ENCODE measurements at places on chromosomes 2 and 18.

DNA sequence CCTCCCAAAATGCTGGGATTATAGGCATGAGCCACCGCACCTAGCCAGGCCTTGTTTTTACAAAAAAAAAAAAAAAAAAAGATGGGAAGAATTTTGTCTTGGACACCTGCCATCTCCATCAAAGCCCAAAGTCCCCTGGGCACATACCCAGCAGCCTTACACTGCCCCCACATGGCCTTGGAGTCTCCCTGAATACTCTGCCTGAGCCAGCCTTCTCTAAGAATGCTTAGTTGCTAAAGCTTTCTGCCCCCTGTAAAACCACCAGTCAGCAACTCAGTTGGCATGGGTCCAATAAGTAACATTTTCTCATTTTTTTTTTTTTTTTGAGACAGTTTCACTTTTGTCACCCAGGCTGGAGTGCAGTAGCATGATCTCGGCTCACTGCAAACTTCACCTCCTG, 40.6 kb downstream of the SPC25 start:
- DNase-seq: no peak

DNA sequence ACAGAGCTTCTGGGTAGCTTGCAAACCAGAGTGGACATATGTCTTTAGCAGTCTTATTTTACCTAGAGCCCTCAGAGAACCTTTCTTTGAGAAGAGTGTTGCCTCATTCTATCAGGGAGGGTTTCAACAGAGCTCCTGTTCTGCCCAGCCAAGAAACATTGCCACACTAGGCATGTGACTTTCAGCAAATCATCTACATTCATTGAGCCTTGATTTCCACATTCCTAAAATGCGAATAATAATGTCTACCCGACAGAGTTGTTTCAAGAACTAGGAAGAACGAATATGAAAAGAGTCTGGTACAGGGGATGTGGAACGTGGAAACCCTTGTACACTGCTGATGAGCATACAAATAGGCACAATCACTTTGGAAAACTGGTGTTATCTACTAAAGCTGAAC, 7.8 kb upstream of the PRKAG3 start:
- no peak for DNase-seq

DNA sequence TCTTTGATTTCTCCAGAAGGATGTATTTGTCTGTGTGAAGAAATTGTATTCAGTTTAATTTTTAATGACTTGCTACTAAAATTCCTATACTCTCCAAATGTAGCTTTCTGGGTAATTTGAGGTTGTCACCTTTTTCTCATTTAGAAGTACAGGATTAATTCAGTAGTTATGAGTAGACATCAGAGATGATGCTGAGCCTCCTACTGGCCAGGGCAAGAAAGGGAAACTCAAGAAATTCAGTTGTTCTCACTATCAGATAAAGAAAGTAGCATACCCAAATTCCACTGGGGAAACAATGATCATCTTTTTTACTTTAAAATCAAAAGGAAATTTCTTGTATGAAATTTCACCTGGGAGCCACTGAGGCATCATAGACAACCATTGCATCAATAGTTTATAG, 199.4 kb downstream of the SATB2 start:
- DNase-seq: no peak

DNA sequence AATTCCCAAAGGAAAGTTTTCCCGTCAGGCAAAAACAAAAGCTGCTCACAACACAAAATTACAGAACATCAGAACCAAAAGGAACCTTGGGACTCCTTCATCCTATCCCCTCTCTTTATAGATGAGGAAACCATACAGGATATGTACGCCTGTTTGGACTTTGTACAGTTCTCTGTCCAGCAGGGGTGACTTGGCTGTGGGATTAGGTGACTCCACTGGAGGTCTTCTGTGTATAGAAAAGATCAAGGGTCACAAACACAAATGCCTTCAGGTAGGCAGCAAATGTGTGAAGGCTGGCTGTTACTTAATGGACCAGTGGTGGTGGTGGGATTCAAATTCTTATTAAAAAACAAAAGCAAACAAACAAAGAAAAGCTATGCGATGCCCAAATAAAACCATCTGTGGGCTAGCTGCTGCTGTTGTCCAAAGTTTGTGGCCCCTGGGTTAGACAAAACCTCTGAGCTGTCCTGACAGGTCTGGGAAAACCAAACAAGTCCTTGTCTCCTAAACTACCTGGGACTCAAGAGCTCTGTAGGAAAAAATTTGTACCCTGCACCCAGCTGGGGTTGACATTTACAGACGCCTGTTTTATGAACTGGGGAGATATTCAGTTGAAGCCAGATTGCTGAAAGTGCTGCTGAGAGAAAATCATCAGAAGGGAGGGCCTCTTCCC, 1.3 kb upstream of the CEP68 start:
- DNase-seq: no peak

GRCh38 chr18:63236406-63236805, 83.2 kb downstream of the BCL2 start:
- no peak for DNase-seq

DNA sequence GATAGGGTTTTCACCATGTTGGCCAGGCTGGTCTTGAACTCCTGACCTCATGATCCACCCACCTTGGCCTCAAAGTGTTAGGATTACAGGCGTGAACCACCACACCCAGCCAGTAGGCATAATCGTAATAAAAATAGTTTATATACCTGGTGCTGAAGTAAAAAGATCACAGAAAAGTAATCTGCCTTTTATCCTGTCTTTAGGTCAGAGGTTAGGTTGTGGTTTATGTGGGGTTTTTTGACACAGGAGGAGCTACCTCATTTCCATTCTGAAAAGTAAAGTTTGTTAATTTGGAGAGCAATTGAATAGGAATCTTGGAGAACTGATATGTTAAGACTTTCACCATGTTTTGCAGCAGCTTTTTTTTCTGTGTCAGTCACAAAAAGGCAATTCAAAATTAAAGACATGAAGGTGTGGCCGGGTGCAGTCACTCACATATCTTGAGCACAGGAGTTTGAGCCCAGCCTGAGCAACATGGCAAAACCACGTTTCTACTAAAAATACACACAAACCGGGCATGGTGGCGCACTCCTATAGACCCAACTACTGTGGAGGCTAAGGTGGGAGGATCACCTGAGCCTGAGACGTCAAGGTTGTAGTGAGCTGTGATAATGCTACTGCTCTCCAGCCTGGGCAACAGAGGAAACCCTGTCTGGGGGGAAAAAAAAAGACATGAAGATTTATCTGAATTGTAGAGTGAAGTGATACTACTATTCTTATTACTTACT, 31.5 kb downstream of the CCNT2 start:
- no peak for DNase-seq

DNA sequence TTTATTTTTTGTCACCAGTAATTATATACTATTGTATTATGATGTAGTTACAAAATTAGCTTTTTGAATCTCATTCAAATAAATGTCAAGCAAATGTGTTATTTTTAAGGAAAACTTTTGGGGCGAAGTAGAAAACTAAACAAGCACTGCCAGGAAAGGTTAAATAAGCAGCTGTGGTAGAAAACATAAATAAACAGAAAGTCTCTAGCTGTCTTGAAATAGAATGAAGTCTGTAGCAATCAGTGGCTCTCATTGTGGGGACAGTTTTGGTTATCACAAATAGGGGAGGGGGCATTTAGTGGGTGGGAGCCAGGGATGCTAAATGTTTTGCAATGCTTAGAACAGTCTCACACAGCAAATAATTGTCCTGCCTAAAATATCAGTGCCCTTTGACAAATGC, 3.4 kb downstream of the INSIG2 start:
- DNase-seq: no peak

GRCh38 chr2:172219201-172219600, 116.5 kb upstream of the DLX2 start:
- no peak for DNase-seq

GRCh38 chr2:199946836-199947235, 8.5 kb downstream of the TYW5 start:
- no peak for DNase-seq

DNA sequence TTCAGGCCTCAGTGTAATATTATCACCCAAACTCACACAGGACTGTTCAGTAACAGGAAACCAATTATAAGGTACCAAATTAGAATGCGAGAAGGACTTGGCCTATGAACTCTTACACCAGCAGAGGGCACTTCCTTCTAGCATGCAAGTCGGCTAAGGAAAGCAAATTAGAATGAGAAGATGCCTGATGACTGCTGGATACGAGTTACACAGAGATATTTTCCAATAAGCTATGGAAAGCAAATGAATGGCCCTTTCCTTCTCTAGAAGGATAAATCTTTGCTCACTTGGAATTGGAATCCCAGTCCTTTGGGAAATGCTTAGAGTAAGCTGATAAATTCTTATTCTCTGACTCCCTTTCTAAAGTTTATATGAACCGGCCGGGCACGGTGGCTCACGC, 109.8 kb downstream of the AP1S3 start:
- no peak for DNase-seq

DNA sequence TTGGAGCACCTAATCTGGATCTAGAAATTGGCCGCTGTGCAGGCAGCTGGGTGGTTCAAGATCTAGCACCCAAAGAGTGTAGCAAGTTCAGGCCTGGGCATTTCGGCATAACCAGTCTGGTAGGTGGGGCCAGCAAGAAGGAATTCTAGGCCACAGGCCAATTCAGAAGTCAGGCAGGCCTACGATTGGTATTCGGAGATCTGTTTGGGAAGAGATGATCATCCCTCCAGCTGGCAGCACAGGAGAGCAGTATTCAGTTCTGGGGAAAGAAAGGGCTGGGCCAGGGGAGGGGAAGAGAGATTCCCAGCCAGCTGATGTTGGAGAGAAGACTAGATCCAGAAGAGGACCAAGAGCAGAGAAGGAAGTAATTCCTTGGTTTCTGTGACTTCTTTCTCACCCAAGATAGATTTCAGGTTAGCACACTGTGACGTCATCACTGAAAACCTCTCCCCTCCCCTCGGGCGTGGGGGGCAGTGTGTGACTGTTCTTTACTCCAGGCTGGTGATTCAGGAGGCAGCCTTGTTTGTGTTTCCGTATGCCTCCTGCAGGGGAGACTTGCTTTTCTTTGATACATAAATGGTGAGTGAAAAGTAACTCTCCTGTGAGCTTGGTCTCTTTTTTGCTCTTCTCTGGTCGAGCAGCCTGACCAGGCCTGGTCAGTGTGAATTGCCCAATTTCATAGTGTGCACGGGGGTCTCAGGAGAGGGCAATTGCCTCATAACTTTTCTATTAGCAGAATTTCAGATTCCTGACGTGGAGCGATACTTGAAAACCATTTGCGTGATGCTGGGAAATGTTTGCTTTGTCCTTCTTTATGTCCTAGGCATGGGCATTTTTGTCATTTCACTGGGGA, 61.1 kb downstream of the MEIS1 start:
- no peak for DNase-seq

GRCh38 chr2:109120166-109120565, 8.8 kb upstream of the SH3RF3 start:
- DNase-seq: no peak

- DNase-seq: no peak
These were observed 260.3 kb downstream of the KLHL29 start for GRCh38 chr2:23645230-23645808.

DNA sequence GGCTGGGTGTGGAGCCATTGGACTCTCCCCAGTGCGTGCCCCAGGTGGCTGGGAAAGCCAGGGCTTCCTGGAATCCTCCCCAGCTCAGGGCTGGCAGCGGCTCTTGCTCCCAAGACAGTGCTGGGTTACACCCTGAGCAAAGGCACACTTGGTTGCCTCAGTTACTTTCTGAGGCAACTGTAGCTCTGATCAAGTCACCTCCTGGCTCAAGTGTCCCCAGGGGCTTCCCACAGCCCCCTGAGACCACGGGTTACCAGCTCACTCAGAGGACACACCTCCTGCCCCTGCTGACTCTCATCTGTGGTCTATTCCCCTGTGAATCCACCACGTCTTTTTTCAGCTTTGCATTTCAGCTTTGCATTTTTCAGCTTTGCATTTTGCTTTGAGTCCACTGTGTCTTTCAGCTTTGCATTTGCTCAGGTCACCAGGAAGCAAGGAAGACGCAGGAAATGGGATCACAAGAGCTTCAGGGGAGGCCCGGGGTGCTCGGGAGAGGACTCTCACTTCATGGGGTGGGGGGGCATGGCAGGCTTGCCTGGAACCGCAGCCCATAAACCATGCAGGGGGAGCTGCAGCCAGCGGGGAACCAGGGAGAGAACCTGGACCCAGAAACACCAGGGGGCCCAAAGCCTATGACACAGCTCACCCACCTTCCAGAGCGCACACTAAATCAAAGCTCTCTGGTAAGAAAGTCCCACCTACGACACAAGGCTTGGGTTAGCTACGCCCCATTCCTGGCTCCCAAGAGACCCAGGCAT, 138.0 kb upstream of the ASB18 start:
- no peak for DNase-seq

DNA sequence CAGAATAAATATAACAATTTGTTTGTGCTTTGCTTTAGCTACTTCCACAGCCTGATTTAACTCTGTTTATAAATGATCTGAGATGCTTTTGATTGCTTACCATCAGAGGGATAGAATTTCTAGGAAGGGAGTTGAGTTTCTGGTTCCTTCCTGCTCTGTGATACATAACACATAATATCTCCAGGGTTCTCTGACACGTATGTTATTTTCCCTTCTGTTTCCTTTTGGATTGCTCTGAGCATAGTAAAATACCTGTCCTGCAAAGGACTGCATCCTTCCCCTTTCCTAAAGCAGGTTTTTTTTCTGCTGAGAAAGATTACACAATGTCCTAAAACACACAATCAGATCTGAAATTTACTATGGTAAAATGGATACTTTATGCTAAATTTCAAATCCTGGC, 76.1 kb downstream of the CABYR start:
- no peak for DNase-seq

DNA sequence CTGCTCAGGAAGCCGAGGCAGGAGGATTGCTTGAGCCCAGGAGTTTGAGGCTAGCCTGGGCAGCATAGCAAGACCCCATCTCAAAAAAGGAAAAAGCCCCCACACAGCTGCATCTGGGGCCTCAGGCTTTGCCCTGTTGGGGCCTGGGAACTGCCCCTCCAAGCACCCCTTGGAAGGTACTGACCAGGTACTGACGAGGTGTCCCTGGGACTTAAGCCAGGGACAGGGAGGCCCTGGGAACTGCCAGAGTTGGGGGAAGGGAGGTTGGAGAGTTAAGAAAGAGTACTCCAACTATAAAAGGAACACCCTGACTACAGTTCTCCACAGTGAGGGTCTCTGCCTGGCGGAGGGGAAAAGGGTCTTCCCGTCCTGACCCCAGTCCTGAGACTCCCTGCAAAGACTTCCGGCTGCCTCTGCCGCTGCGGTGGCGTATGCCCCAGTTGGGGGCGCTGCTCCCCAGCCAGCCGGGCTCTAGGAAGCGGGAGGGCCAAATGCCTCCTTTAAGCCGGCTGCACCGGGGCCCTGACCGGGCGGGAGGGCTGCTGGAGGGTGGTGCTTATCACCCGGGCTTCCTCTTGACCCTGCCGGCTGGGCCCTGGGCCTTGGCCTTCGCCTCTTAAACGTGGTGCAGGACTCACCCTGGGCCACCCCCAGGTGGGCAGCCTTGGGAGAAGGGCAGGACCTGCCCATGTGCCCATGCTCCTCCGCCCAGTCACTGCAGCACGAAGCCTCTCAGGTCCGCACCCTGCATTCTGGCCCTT, 12.8 kb downstream of the SLC30A3 start:
- peak; percentile 41 for DNase-seq

- DNase-seq: no peak
These were observed 68.7 kb upstream of the ACSL3 start for GRCh38 chr2:222792001-222792611.
